ENCODE measurements at places on chromosomes 3 and 15.

GRCh38 chr3:23712656-23713559 is 92.8 kb upstream of the UBE2E1 start:
- no peak for DNase-seq

DNA sequence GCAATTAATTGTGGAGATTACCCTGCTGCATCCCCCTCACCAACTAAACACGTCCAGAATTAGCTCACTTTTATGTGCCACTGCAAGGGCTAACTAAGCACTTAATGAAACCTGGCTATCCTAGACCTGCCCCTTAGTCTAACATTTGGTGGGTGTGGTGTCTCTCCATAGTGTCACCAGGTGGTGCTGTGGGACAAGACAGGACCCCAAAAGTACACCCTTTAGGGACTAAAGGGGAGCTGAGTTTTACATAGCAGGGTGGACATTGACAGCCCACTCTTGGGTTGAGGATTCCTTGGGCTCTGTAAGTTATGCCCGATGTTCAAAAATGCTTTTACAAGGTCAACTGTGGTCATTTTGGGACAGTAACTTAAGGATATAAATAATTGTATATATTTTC is 5.7 kb downstream of the DUT start:
- DNase-seq: no peak

- no peak for DNase-seq
These were observed 46.1 kb downstream of the SMAD6 start for GRCh38 chr15:66747886-66748707.

- DNase-seq: no peak
These were observed 6.0 kb downstream of the KLF15 start for GRCh38 chr3:126351086-126351770.

DNA sequence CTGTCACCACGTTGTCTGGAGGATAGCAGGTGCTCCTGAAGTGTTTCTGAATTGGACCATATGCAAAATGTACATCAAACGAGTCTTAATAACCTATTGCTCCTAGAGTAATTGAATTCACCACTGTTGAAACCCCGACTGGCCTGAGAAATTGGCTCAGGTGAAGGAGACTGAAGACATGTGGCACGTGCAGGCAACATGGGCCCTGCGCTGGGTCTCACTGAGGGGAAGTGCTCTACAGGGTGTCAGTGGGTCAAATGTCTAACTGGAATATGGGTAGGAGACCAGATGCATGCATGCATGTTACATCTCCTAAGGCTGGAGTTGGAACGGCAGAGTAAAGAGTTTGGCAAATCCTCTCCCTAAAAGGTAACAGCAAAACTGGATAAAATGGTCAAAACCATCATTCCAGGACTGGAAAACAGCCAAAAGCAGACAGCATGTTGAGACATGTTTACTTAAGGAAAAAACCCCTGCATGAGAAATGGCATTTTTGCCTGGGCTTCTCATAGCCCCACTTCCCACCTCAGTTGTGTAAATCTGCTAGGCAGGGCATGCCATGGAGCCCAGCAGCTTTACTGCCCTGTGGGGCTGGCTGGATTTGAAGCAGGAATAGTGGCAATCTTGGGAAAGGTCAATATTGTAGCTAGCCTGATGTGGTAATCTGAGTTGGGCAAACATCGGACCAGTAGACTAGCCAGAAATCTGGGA is 131.3 kb downstream of the TJP1 start:
- no peak for DNase-seq

DNA sequence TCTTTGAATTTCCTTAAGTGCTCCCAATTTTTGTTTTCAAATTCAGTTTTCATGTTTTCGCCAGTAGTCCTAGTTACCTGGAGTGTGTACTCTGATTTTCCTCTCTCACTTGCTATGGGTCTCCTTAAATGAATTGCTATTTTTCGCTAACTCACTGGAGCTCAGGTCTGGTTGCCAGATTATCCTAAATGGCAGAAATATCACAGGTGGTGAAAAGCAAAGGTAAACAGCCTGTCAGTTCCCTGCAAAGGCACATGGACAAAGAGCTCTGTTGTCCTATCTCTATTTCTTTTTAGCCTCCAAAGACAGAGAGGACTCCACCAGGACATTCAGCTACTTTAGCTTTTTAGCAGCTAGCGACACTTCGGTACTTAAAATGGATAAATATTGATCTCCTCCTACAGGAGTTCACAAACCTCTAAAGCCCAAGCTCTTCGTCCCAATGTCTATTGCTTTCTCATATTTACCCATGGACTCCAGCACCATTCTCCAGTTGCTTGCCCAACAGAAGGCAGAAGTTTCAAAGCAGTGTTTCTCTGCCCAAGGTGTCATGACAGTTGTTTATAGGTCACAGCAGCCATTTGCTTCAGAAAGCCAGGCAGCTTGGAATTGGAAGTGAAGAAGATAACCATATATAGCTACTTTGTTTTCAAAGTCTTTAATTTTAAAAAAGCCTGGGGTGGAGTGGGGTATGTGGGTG is 12.3 kb downstream of the ZBTB20 start:
- no peak for DNase-seq

GRCh38 chr15:43225201-43225949 is 4.6 kb upstream of the EPB42 start:
- no peak for DNase-seq

- DNase-seq: no peak
These were observed 197.0 kb upstream of the CFAP20DC start for GRCh38 chr3:59246719-59247401.

DNA sequence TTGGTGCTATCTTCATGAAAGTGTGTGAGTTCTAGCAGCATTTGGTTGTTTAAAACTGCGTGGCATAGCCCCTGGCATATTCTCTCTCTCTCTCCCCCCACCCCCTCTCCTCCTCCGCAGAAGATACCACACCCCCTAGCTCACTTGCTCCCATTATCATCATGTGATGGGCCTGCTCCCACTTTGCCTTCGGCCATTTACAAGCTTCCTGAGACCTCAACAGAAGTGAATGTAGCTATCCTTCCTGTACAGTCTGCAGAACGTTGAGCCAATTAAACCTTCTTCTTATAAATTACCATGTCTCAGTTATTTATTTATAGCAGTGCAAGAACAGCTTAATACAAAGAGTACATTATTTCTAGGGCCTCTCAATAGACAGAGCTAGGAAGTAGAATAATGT is 1032.5 kb upstream of the CADM2 start:
- DNase-seq: no peak
